ENCODE measurements at places on chromosomes 3 and 15. TPM values are rescaled to one million over a fixed set of nuclear protein-coding genes. Genes with fewer than 3 reads are reported as not detected.

- no peak for DNase-seq
Measured at GRCh38 chr3:65338571-65338970, 650.8 kb upstream of the ADAMTS9 start.

GRCh38 chr3:112089956-112090886 lies 4.0 kb downstream of the C3orf52 start:
- DNase-seq = no peak

GRCh38 chr15:36948982-36949381 lies 151.4 kb downstream of the MEIS2 start:
- DNase-seq = no peak

DNA sequence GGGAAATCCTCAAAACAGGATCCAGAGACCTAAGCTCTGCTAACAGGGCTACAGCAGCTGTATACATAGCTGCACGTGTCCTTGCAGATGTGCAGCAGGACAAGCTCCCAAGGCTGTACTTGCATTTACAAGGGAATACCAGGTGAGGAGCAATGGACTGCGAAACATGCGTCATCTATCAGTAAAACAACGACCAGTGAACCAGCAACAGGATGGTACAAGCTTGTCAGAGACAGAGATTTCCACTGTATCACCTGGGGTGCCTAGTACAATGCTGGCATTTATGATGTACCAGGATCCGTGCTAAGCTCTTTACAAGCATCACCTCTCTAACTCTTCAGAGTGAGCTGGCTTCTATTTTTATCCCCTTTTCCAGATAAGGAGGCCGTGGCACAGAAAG lies 227.3 kb downstream of the FOXP1 start:
- no peak for DNase-seq

ARPP19 gene
- 191 TPM for polyA plus RNA-seq

TTLL13 gene
- 0.30 TPM for polyA plus RNA-seq

Measured in spinal cord (tissue), 10 donors.